Karpas-422 (cell line): ENCODE measurements at places on chromosomes 1 and 21. TPM values are rescaled to one million over a fixed set of nuclear protein-coding genes. Genes with fewer than 3 reads are reported as not detected.

DNA sequence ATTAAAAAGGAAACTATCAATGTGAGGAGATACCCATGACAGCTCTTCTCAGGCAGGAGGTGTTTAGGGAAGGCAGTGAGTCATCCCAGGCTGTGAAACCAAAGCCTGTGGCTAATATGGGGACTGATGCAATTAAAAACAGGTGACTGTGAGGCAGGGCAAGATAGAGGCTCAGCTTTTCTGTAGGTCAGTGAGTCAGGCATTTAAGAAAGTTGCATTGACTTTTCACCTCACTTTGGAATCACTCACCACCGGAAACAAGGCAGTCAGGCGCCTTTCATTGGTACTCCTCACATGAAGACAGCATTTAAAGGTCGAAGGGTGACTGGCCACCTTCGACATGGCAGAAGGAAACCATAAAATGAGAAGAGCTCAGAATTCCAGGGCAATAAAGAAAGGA, 54.5 kb downstream of the PAPPA2 start:
- DNase-seq: no peak

- DNase-seq: no peak
Measured at GRCh38 chr1:234270093-234270492, 103.2 kb upstream of the COA6 start.

DNA sequence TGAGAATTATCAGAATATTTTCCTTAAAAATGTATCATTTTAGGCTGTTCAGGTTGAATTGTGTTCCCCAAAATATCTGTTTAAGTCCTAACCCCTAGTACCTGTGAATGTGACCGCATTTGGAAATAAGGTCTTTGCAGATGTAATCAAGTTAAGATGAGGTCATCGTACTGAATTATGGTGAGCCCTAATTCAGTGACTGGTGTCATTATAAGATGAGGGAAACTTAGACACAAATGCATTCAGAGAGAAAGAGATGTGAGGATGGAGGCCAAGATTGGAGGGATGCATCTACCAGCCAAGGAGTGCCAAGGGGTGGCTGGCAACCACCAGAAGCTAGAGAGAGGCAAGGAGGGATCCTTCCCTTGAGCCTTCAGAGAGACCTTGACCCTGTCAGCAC, 4.1 kb downstream of the RAB4A start:
- no peak for DNase-seq

GRCh38 chr1:163171826-163172225, 30.9 kb downstream of the RGS5 start:
- DNase-seq: no peak

DNA sequence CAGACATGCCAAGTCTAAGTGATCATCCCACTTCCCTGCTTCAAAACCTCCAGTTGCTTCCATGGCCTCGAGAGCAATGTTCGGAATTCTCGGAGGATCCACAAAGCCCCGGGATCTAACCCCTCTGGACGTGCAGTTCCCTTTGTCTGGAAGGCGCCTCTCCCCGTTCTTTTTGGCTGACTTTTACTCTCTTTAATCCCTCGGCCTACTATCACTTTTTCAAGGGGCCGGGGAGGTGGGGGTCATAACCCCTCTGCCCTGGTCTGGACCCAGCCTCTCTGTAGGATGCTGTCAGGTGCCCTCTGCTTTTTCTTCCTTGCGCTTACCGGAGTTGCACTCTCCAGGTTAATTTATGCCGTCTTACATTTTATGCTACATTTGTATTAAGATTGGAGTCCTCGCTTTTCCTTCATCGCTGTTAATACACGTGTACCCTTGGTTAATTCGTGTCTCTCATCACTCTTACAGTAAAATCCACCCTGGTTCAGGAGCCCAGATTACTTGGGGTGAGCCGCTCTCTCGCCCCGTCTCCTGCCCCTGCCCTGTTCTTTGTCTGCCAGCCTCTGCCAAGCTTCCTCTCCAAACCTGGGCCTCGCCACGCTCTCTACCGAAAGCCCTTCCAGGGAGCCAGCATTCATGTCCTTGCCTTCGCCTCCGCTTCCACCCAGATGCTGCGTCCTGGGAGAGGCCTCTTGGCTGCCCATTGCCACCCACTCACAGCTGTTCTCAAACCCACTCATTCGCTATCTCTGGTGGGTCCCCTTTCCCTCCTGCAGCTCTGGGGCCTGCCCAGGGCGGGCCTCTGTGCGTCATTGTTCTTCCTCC, 448.6 kb downstream of the CAMTA1 start:
- DNase-seq: peak; percentile 37

DNA sequence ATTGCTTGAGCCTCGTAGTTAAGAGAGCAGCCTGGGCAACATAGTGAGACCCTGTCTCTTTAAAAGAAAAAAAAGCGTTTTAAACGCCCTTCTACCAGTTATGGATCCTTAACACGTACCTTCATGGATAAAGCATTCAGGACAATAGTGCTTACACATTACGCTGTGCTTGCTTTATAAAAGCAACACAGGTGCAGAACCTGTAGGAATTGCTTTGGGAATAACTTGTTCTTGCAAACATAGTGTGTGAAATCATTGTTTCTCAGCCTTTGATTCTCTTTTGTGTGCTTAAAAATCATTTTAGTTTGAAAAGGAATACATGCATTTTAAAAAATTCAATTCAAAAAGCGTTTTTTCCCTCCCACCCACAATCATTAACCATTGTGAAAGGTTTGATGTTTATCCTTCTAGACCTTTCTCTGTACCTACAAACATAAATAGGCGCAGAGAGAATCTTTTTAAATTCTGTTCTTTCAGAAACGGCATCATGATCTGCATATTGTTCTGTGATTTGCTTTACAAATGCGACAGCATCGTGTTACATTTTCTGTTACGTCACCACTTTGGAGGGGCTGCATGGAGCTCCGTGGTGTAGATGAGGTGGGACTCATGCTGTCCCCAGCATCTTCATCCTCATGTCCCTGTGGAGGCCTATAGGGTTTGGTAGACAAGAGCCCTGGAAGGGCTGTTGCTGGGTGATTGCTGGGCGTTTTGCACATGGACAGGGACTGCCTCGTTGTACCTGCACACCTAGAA, 54.6 kb downstream of the SPSB1 start:
- no peak for DNase-seq

DNA sequence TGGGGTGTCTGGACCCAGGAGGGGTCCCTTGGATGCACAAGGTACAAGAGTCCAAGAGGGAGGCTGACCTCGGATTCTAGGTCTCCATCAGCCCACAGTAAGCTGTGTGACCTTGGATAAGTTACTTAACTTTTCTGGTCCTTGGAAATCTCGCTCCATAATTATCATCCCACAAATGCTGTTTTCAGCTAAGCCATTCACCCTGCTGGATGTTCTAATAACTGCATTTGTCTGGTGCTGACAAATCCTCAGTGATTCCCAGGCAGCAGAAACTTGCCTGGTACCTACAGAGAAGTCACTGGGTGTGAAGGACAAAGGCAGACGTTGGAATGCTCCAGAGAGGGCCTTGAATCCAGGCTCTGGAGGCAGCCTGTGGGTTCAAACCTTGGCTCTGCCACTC, 89.7 kb downstream of the IGSF21 start:
- no peak for DNase-seq

DNA sequence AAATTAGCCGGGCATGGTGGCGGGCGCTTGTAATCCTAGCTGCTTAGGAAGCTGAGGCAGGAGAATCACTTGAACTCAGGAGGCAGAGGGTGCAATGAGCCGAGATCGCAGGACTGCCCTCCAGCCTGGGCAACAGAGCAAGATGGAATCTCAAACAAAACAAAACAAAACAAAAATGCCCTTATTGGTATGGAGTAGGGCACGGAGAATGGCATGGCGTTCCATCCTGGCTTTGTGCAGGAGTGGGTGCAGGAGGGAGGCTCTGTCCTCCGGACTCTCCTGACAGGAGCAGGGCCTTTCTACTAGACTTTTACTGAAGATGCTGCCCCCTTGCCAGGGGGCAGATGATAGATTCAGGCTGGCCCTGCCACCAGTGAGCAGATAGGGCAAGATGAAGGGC, 1.0 kb downstream of the TMEM61 start:
- DNase-seq: no peak

DNA sequence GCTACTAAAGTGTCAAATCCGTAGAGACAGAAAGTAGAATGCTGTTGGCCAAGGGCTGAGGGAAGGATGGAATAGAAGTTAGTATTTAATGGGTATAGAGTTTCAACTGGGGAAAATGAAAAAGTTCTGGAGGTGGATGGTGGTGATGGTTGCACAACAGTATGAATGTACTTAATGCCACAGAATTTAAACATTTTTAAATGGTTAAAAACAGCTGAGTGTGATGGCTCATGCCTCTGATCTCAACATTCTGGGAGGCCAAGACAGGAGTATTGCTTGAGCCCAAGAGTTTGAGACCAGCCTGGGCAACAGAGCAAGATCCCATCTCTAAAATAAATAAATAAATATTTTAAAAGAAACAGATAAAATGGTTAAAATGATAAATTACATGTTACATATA, 44.5 kb downstream of the PIK3R3 start:
- DNase-seq: no peak

DNA sequence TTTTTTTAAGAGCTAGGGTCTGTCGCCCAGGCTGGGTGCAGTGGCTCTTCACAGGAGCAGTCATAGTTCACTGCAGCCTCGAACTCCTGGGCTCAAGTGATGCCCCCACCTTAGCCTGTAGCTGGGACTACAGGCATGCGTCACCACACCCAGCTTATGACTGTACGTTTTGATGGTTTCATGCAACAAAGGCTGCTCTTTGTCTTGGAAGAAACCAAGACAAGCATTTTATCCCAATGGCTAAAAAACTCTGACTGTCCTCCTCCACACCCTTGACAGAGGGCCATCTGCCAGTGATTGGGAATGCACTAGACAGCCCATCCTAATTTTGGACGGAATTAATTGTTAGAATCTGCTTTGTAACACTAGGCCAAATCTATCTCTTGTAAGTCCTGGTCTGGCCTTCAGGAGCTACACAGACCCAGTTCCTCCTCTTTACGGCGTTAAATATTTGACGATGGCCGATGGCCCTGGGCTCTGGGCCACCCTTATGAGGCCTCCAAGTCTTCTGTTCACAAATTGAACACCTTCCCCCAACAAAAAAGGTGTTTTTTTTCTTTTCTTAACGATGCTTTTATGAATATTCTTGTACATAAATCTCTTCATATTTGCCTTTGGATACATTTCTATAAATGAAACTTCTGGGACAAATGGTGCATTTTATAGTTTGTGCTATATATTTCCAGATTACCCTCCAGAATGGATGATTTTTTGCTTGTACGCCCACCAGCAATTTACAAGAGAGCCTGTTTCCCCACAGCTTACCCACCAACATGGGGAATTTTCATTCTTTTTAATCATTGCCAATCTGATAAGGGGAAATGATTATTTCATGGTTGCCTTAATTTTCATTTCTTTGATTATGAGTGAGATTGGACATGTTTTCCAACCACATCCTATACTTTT, 104.8 kb upstream of the SLC25A33 start:
- DNase-seq: no peak

- DNase-seq: no peak
Measured at GRCh38 chr1:156660752-156661112, 16.5 kb downstream of the NES start.

- DNase-seq: no peak
Measured at GRCh38 chr1:239897458-239897857, 194.2 kb upstream of the FMN2 start.

- DNase-seq: no peak
Measured at GRCh38 chr1:205449750-205450443, 5.9 kb downstream of the BLACAT1 start.

- DNase-seq: no peak
Measured at GRCh38 chr1:171984262-171984661, 143.0 kb downstream of the DNM3 start.

- no peak for DNase-seq
Measured at GRCh38 chr1:113630340-113631327, 128.7 kb downstream of the PHTF1 start.

The PPIAL4G gene
- not detected in 2 replicates for total RNA-seq

The AMY1C gene
- not detected in 2 replicates for total RNA-seq

The KIF17 gene
- total RNA-seq: not detected in 2 replicates

The DIO1 gene
- not detected in 2 replicates for total RNA-seq

The LORICRIN gene
- not detected in 2 replicates for total RNA-seq

The RHEX gene
- not detected in 2 replicates for total RNA-seq

The CYP4B1 gene
- not detected in 2 replicates for total RNA-seq
